ENCODE measurements at places on chromosomes 1 and 21.

- DNase-seq = no peak
These were observed 51.2 kb downstream of the POFUT2 start for GRCh38 chr21:45236481-45236880.

GRCh38 chr1:234866007-234866866, 256.3 kb upstream of the IRF2BP2 start:
- DNase-seq = no peak

DNA sequence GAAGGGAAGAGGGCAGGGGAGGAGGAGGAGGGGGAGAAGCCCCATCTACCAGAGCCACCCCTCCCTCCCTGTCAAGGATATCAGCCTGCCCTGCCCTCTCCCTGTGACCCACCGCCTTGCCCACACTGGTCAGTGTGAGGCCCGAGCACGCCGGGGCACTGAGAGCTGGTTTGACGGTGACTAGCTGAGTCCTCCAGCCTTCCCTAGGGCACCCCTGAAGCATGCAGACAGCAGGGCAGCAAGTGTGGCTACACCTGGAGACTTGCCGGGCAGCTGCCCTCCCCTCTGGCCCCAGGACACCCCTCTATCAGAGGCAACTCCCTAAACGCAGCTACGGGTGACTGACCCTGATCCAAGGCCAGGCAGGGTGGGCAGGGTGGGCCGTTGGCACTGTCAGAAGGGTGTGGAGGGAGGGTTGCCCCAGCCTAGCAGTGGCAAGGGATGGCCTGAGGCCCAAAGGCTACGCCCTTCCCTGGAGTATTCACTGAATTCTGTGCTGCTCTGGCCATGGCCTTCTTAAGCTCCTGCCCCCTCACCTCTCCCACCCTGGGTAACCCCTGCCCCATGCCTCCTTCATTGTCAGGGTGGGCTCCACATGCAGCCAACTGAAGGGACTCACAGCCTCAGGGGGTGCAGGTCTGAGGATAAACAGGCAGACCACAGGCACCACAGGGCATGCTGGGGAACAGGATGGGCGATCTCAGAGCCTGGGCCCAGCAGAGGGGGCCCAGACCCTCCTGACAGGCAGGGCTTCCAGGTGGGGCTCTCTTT, 19.6 kb downstream of the WNT9A start:
- no peak for DNase-seq

GRCh38 chr21:45334591-45335081, 46.9 kb upstream of the POFUT2 start:
- no peak for DNase-seq

- DNase-seq = no peak
These were observed 84.2 kb downstream of the OBSCN start for GRCh38 chr1:228291906-228292608.

DNA sequence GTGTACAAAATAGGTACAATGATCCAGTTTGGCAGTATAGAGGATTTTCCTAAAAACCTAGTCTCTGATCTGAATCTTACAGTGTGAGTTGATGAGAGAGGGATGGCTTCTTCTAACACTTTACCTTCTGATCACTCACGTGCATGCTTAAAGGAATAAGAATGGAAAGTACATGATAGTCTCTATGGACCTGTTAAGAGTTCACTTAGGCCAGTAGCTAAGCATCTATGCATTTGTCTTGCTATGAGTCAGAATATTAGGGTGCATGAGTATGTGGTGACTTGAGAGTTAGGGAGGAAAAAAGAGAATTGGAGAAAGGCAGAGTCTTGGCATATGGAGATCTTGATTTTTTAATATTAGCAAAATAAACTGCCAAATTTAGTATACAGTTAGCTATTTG, 206.3 kb downstream of the COL11A1 start:
- DNase-seq = no peak

GRCh38 chr1:164589961-164590507, 31.1 kb downstream of the PBX1 start:
- no peak for DNase-seq

- no peak for DNase-seq
These were observed 3.3 kb downstream of the HYI start for GRCh38 chr1:43450251-43450941.

- no peak for DNase-seq
These were observed 137.0 kb upstream of the AJAP1 start for GRCh38 chr1:4517186-4517954.

- no peak for DNase-seq
These were observed 272.9 kb downstream of the RWDD3 start for GRCh38 chr1:95506736-95507414.

GRCh38 chr1:70973754-70974153, 73.9 kb downstream of the PTGER3 start:
- DNase-seq = no peak

DNA sequence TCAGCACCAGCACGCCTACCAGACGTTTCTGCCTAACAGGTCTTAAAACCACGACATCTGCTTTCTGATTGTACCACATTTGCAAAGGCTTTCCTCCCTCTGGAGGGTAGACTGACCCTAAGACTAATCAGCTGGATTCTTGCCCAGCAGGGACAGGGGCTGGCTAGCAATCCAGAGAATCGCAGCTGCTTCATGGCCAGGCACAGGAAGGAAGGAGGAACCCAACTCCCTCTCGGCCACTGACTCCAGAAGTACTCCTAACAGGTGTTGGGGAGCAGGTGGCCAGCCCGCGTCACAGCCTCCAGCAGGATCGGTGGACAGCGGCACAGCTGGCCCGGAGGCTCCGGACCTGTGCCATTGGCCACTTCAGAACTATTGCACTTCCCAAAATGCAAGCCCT, 180.8 kb downstream of the NPHP4 start:
- DNase-seq = no peak

GRCh38 chr1:113742515-113742914, 16.8 kb downstream of the PHTF1 start:
- no peak for DNase-seq

DNA sequence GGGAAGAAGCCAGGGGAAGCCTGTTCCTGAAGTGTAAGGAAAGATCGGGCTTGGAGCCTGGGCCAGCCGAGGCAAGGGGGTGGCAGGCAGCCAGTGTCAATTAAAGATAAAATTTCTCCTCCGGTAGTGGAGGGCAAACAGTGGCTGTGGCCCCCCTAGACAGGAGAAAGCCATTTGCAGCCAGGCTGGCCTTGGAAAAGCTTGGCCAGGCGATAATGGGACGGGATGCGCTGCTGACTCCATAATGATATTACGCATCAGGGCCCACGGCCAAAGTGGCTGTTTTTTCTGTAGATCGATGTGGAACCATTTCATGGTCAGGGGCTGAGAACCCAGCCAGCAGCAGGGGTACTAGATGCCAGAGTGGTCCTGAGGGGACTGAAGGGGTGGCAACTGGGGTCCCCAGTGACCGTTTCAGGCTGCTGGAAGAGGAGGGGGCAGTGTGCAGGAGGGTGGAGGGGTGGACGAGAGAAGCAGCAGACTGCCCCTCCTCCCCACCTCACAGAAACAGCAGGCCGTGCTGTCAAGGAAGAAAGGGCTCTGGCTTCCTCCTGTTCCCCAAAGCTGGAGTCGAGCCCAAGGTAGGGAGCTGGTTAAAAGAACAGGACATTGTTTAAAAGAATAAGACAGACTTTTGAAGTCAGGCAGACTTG, 25.2 kb downstream of the KCNC4 start:
- no peak for DNase-seq
